ENCODE measurements at places on chromosomes 3 and 15.

DNA sequence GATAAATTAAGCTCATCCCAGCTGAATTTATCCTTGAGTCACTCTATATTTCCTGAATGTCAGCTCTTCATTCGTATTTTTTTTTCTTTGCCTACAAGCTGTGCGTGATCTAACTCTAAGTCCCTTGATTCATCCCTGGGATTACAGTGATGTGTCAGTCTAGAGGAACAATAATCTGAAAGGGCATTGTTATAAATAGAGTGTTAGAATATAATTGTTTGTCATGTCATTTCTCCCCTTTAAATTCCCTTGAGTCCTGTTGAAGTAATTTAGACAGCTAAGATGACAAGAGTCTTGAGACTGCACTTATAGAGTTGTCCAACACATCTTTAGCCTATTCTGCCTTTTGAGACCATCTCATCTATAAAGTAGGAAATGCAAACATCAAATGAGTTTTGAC is 621.8 kb downstream of the ZIC1 start:
- DNase-seq = no peak

- no peak for DNase-seq
Measured at GRCh38 chr3:88141458-88142083, 8.2 kb upstream of the C3orf38 start.

GRCh38 chr3:156781310-156782230 is 44.6 kb upstream of the LEKR1 start:
- DNase-seq = no peak

DNA sequence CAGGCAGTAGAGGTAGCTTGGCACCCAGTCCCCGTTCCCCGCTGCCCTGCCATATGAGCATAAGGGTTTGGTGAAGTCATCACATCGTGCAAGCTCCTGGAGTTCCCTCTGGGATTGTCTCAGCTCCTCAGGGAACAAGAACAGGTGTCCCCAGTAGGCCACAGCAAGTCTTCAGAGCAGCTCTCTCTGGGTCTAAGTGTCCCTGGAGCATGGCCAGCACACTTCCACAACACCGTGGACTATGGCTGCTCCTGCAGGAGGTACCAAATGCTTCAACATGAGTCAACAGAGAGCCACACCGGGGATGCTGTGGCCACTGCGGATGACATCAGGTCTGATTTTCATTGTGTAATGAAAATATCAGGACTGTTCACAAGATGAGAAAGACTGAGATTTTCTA is 23.1 kb downstream of the ABHD6 start:
- no peak for DNase-seq

GRCh38 chr3:149277331-149277813 is 55.7 kb upstream of the CP start:
- no peak for DNase-seq

DNA sequence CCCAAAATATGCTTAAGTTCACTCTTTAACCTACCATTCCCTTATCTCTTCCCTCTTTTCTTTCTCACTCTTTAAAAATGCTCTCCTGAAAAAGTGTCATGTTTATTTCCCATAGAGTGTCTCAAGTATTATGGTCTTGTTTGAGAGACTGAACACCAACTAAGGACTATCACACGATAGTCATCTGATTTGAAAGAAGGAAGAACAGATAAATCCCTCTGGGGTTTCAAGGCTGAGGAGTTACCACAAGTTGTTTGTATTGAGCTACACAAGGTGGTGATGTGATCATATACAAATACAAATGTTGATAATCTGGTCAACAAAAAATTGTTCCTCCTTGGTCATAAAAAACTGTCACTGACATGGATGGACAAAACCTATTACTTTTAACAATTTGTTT is 13.8 kb downstream of the MEIS2 start:
- no peak for DNase-seq

DNA sequence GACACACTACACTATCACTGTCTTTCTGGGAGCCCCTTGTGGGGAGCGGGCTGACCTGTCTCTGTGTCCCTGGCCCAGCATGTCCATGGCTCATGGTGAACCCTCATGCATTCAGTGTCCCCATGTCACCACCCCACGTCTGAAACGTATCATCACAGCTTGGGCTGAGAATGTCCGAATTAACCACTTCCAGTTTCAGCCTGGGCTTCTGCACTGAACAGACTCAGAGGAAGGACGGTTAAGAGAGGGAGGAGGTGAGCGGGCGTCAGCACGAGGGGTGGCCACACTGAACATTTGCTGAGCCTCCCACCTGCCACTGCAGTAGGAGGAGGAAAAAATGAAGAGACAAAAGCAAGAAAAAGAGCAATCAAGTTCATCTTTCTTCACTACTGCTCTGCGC is 30.5 kb downstream of the ATP2B2 start:
- DNase-seq = no peak

GRCh38 chr3:76177610-76178009 is 392.3 kb upstream of the ZNF717 start:
- DNase-seq = no peak

GRCh38 chr3:46811615-46812236 is 51.5 kb downstream of the MYL3 start:
- no peak for DNase-seq

GRCh38 chr3:119258915-119259314 is 18.2 kb upstream of the B4GALT4 start:
- no peak for DNase-seq

GRCh38 chr3:127615631-127616305 is 13.2 kb upstream of the PODXL2 start:
- no peak for DNase-seq

GRCh38 chr15:47870300-47870955 is 153.1 kb downstream of the SEMA6D start:
- DNase-seq = no peak

- DNase-seq = no peak
Measured at GRCh38 chr3:189172668-189173419, 1.1 kb downstream of the TPRG1 start.

DNA sequence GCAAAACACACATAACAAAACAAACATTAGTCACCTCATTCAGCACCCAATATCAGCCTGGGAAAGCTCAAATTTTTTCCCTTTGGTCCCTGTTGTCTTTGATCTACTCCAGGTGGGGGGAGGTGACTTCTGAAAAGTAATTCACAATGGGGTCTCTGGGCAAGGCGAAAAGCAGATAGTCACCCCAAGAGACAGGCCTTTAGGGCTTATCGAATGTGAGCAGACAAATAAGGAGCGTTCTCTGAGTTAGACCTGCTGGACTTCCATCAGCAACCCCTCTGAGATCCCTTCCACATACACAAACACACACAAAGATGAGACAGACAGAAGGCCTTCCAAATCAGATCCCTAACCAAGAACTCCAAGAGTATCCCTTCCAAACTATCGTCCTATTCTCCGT is 171.0 kb upstream of the SMAD3 start:
- DNase-seq = no peak

GRCh38 chr3:15647611-15648167 is 46.1 kb downstream of the BTD start:
- DNase-seq = peak; percentile 49

GRCh38 chr3:29612536-29612935 is 331.7 kb downstream of the RBMS3 start:
- no peak for DNase-seq

GRCh38 chr15:59304034-59304795 is 68.5 kb downstream of the MYO1E start:
- DNase-seq = no peak

- DNase-seq = no peak
Measured at GRCh38 chr3:31614162-31614921, 81.6 kb downstream of the STT3B start.

DNA sequence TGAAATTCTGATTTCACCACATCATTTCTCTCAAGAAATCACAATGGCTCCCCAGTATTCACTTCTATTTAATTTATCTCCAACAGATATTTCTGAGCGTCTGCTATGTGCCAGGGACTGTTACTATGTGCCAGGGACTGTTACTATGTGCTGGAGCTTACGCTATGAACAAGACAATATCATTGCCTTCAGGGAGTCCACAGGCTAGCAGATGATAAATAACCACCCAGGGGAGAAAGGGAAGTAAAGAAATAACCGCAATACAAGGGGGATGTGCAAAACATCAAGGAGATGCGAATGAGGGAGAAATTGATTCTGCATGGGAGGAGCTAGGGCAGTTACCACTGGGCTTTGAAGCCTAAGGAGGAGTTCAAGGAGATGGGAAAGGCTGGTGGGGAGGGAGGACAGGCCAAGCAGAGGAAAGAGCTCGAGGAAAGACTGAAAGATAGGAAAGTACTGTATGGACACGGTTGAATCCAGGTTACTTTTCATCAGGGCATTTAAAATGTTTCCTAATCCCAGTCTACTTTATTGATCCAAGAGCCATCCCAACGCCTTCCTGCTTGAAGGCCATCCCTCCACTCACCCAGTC is 2.5 kb downstream of the THSD4 start:
- DNase-seq = no peak

GRCh38 chr3:149678351-149678950 is 20.6 kb upstream of the WWTR1 start:
- DNase-seq = no peak

- DNase-seq = no peak
Measured at GRCh38 chr15:41215708-41216107, 14.8 kb downstream of the EXD1 start.

GRCh38 chr3:156516961-156517360 is 38.0 kb downstream of the SSR3 start:
- no peak for DNase-seq

DNA sequence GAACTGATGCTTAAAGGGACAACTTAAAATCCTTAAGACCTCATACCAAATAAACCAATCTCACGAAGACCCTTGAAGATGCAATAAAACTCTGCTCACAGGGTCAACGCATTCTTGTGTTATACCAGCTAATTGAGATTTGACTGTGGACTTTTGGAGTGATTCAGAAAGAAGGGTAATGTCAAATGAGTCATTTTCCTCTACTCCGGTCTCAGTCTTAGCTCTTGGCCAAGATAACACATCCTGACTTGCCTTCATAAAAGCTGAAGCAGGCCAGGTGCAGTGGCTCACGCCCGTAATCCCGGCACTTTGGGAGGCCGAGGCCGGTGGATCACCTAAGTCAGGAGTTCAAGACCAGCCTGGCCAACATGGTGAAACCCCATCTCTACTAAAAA is 3.8 kb downstream of the PKM start:
- peak; percentile 57 for DNase-seq

- DNase-seq = no peak
Measured at GRCh38 chr3:109188741-109189140, 52.2 kb downstream of the C3orf85 start.

GRCh38 chr15:79168922-79169456 is 78.4 kb upstream of the RASGRF1 start:
- DNase-seq = no peak

- no peak for DNase-seq
Measured at GRCh38 chr3:31242026-31242960, 290.4 kb upstream of the STT3B start.

- DNase-seq = no peak
Measured at GRCh38 chr3:62503516-62503915, 130.2 kb upstream of the FEZF2 start.

- DNase-seq = no peak
Measured at GRCh38 chr3:196688349-196688748, 23.7 kb downstream of the CEP19 start.

DNA sequence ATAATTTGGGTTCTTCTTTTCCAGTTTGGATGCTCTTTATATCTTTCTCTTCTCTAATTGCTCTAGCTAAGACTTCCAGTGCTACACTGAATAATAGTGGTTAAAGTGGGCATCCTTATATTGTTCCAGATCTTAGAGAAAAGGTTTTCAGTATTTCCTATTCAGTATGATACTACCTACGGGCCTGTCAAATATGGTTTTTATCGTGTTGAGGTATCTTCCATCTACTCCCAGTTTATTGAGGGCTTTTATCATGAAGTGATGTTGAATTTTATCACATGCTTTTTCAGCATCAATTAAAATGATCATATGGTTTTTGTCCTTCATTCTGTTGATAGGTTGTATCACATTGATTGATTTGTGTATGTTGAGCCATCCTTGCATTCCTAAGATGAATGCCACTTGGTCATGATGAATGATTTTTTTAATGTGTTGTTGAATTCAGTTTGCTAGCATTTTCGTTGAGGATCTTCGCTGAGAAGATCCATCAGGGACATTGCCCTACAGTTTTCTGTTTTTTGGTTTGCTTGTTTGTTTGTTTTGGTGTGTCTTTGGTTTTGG is 3.0 kb upstream of the LRRC34 start:
- no peak for DNase-seq

DNA sequence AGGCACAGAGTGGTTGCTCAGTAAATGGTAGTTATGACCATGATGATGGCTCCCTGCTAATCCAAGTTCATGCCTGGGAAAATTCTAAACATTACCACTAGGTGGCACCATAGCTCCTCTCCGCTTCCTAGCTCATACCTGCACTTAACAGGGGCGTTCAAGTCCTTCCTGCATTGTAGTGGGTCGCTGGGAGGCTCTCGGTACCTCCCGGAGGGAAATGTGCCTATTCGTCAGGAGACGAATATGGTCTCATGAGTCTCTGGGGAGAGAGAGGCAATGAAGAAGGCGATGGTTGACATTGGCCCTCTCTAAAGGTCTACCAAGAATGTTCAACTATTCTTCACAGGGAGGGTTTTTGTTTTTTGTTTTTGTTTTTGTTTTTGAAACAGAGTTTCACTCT is 10.9 kb downstream of the MESP1 start:
- peak; percentile 49 for DNase-seq

GRCh38 chr3:53821631-53822121 is 24.5 kb downstream of the CHDH start:
- no peak for DNase-seq

DNA sequence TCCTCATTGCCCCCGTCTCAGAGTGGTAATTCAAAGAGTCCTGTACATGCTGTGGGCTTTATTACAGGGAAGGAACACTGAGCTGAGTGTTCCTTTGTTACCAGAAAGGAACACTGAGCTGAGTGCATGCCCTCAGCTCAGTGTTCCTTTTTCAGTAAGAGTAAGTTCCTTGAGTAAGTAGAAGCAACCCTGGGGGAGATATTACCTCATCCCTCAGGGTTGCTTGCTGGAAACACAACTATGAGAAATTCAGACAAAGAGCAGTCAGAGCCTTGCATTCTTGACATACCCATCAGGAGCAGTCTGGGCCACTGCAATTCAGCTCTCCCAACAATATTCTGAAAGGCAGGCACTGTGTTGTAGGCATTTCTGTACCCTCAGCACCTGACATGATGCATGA is 17.0 kb downstream of the CHRM5 start:
- no peak for DNase-seq

DNA sequence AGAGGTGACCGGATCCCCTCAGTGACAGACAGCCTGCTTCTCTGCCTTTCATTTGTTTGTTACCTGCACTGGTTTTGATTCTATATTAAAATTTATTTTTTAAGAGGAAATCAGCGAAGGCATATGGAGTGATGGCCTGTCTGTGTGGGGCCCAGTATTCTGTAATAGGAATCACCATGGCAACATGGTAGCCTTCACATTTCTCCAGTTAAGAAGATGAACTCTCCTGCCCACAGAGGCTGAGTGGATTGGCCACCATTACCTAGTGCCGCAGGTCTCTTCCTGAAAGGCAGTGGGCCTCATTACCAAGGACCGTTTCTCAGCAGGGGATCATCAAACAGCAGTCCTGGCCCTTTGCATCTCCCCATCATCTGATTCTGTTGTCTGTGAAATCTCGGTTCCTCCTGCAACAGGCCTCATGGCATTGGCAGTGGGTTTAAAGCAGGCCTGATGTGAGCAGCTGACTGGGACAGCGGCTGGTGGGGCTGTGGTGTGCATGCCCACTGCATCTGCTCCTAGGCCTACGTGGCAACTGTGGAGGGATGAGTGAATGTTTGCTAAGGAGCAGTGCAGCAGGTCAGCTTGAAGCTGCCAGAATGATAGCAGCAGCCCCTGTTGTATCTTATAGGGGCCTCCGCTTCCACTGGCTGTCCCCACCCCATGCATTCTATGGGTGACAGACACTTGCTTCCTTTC is 114.5 kb downstream of the CHCHD6 start:
- DNase-seq = no peak

- DNase-seq = no peak
Measured at GRCh38 chr15:101052681-101053121, 133.5 kb downstream of the LRRK1 start.
